AG10803 (cell line): ENCODE measurements at places on chromosomes 12 and 14.
A peak's percentile ranks its signal among the peaks of the same experiment; 100 is the strongest.

DNA sequence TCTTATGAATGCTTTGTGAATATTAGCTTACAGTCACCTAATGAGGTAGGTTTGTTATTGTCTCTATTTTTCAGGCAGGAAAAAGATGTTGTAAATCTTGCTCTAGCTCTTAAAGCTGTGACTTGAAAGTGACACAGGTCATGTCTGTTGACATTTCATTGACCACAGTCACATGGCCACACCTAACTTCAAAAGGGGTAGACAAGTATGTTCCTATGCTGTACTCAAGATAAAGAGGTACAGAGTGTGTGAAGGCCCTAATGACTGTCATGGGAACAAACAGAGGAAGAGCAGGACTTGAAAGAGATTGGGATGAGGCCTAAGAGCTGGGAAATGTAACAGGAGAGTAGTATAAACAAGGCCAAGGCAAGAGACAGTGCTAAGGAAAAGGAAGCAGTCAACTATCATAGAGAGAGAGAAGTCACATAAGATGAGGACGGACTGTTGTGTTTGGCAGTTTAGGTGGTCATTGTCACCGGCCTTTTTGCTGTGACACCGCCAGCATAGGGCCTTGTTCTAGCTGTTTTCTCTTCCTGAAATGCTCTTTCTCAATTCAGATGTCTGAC lies 181.0 kb downstream of the CFAP54 start:
- no peak for DNase-seq

- peak; percentile 40 for DNase-seq
These were observed 56.9 kb downstream of the LIN52 start for GRCh38 chr14:74141703-74142102.

DNA sequence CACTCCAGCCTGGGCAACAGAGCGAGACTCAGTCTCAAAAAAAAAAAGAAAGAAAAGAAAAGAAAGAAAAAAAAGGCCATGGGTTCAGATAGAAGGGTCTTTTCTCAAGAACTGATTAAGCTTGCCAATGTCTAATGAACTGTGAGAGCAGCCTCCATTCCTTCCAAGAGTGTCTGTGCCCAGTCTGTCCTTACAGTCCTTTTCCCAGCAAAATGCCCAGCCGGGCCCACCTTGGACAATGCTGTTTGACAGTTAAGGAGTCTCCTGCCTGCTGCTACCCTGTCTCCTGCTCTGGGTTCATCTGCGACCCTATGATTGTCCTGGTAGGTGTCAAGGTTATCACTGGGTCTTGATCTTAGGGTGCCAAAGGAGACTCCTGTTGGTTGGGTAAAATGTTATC lies 21.4 kb downstream of the SYNE3 start:
- no peak for DNase-seq

- DNase-seq = no peak
These were observed 198.7 kb upstream of the PLEKHG7 start for GRCh38 chr12:92503971-92504593.

- no peak for DNase-seq
These were observed 33.1 kb downstream of the IRF2BPL start for GRCh38 chr14:76995279-76996035.
